GM12878 (cell line): ENCODE measurements at places on chromosomes 16 and 17. TPM values are rescaled to one million over a fixed set of nuclear protein-coding genes. Genes with fewer than 3 reads are reported as not detected.

Gene SMIM5
- polyA plus RNA-seq = 0.05 and 0.11 TPM in 2 replicates

Gene VMO1
- not detected in 2 replicates for polyA plus RNA-seq

Gene KCNG4
- polyA plus RNA-seq = not detected in 2 replicates

Gene CACNG1
- not detected in 2 replicates for polyA plus RNA-seq

Gene IGF2BP1
- polyA plus RNA-seq = 0.08 and 0.21 TPM in 2 replicates

Gene C16orf96
- not detected in 2 replicates for polyA plus RNA-seq

Gene DPEP1
- polyA plus RNA-seq = not detected in 2 replicates

Gene DPH1
- polyA plus RNA-seq = 17.6 and 19.0 TPM in 2 replicates

Gene ARMC5
- 8.0 and 9.8 TPM in 2 replicates for polyA plus RNA-seq

Gene ITGB4
- polyA plus RNA-seq = 0.18 and 0.20 TPM in 2 replicates

Gene SLC25A10
- 68.6 and 70.2 TPM in 2 replicates for polyA plus RNA-seq

Gene KRTAP17-1
- polyA plus RNA-seq = 0.16 TPM in 1 of 2 replicates, not detected in the other

Gene PRSS21
- 73.4 and 79.4 TPM in 2 replicates for polyA plus RNA-seq

Gene TMEM88
- not detected in 2 replicates for polyA plus RNA-seq

Gene CCL17
- polyA plus RNA-seq = 27.2 and 35.2 TPM in 2 replicates

Gene ZNF652
- 9.6 and 9.7 TPM in 2 replicates for polyA plus RNA-seq

Gene TAC4
- not detected in 2 replicates for polyA plus RNA-seq

- no peak for DNase-seq
These were observed 2.1 kb downstream of the SCARF1 start for GRCh38 chr17:1643293-1643998.

DNA sequence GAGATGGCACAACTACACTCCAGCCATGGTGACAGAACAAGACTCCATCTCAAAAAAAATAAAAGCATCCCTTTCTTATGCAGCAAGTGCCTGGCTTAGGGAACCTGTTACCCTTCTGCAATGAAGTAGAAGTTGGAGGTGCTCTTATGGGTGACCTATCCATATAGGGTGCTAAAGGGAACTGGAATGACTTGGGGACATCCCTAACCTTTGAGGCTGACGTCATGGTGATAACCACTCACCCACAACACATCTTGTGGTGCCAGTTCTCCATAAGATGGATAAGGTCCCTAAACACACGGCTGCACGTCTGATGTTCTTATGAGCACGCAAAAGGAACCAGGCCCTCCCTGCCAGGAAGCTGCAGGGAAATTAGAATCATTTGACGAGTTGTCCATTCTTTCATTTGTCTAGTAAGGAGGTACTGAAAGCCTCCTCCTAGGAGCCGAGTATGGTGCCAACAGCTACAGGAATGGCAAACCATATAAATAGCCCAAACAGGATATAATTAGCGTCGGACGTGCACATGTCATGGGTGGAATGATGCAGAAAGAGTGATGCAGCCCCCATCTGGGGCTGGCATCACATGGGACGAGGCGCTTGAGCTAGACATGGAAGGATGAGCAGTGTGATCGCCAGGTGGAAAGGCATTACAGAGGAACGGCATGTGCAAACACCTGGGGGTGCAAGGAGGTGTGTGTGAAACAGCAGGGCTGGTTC lies 52.5 kb downstream of the ARHGAP27 start:
- no peak for DNase-seq

DNA sequence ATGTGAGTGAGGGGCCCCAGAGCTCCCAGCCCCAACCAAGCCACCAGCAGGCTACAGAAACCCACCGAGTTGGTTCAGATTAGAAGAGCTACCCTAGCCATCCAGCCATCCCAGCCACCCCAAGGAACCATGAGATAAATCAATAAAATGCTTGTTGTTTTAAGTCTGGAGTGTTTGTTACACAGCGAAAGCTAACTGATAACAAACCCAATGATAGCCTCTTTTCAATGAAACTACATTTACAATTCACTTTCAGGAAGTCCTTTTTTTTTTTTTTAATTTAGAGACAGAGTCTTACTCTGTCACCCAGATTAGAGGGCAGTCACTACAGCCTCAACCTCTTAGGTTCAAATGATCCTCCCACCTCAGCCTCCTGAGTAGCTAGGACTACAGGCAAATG lies 215.0 kb upstream of the ZFHX3 start:
- DNase-seq = no peak

DNA sequence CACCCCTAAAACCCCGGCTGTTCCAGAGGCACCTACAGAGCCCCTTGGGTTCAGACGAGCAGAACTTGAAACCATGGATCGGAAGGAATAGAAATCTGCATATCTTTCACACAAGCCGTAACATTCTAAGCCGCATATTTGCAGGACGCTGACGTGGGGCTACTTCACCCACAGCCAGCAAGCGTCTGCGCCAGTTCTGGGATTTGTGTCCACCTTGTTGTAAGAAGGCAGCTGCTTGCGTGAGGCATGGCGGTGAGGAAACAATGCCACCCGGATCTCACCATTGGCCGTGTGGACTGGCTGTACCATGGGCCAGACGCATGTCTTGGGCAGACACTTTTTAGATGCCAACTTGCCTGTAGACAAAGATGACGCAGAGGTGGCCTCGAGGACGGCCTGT lies 34.5 kb downstream of the TNFRSF13B start:
- DNase-seq = no peak

DNA sequence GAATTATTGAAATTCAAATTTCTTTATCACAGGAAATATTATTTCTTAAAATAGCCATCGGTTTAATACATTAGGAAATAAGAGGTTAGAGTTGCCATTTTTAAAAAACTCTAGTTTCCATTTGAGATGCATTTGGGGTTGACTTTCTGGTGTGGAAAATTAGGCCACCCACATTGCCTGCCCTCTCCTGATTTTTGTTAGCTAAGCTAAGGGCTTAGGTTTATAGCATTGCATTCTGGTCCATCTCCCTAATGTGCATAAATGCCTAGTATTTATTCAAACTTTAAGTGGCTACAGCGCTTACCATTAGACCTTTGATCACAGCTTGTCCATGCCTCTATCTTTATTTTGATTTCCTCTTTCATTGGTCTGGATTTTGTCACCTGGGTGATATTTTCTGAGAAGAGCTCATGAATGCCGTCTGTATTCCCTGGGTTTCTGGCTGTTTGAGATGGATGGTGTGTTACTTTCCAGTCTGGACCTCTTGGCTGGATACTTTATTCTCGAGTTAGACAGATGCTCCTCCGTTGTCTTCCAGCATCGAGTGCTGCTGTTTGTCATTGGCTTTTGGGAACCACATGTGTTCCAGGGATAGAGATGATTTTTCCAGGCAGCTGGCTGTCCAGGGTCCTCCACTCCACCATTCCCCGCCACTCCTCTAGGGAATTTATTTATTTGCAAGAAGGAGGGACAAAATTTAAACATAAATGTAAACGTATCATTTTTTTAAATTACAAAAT lies 120.3 kb downstream of the KATNIP start:
- no peak for DNase-seq

- no peak for DNase-seq
These were observed 56.9 kb downstream of the MAP2K6 start for GRCh38 chr17:69471406-69471805.

DNA sequence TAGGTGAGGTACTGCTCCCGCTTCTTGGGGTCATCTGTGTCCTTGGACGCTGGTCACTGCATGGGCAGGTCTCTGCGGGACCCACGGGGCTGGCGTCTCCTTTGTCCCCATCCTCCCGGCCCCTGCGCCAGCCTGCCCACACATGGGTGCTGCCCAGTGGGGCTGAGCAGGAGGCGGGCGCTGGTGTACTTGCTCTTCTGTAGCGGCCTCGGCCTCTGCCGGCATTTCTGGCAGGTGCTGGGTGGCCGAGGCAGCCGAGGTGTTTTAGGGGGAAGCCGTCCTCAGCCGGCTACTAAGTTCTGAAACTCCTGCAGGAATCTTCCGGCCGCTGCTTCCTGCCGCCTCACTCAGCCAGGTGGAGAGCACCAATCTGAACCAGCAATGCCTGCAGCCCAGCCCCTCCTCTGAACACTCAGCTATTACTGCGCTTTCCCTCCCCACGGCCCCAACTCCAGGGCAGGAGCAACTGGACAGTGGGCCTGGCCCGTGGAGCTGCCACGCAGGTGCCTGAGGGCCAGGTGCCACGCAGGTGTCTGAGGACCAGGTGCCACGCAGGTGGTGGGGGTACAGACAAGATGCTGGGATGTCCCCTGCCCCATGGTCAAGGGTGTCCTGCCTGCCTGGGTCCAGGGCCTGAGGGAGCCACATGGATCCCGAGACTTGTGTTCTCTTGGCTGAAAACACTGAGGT lies 10.0 kb downstream of the DECR2 start:
- no peak for DNase-seq

DNA sequence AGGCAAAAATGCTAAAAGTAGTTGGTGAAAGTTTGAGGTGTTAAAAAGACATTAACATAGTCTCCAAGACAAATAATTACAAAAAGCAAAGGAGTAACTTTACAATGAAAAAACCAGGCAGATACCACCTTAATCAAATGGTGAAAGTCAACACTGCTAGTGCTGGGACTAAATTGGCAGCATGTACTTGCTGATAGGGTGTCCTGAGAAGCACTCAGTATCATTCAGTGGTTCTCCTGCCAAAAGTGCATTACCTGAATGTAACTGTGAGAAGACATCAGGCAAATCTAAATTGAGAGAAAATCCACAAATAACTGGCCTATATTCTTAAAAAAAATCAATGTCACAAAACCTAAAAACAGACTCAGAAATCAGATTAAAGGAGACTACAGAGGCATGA lies 8.0 kb downstream of the KIAA0753 start:
- DNase-seq = no peak

GRCh38 chr16:20673071-20673806 lies 24.2 kb downstream of the ACSM1 start:
- no peak for DNase-seq

- DNase-seq = no peak
These were observed 44.9 kb downstream of the MARF1 start for GRCh38 chr16:15597822-15598647.

DNA sequence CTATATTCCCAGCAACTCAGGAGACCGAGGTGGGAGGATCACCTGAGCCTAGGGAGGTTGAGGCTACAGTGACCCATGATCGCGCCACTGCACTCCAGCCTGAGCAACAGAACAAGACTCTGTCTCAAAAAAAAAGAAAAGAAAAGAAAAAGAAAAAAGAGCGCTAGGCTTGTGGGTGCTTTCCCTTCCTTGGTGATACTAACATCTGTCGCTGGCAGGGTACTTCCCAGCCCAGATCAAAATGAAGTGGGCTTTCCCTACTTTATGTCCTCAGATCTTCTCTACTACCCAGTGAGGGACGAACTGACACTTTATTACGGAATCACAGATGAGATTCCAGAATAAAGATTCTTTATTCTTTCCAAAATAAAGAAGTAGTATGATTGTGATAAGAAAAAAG lies 103.8 kb upstream of the NOL11 start:
- DNase-seq = no peak

- no peak for DNase-seq
These were observed 184.5 kb downstream of the NTN1 start for GRCh38 chr17:9205520-9206409.

- DNase-seq = no peak
These were observed 189.7 kb downstream of the AXIN2 start for GRCh38 chr17:65371702-65372101.

- no peak for DNase-seq
These were observed 1.4 kb upstream of the RSKR start for GRCh38 chr17:28615260-28615940.

- DNase-seq = no peak
These were observed 1.2 kb upstream of the PFN1 start for GRCh38 chr17:4949321-4950074.

GRCh38 chr17:73710095-73710592 lies 65.9 kb upstream of the SDK2 start:
- DNase-seq = peak; percentile 5

DNA sequence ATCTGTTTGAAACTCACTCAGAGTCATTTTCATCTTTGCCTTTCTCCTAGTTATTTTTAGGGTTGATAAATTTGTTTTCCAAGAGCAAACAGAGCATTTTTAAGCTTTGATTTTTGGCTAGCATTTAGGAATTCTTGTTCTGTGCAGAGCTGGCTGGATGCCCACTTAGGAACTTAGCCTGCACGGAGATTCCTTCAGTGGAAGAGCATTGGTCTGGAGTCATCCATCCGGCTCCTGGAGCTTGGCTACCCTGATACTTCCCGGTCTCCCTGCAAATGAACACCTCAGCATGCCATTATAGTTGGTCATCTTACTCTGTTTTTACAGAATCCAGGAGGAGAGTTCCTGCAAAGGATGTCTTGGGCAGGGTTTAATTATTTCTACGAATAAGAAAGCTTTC lies 57.1 kb downstream of the SPECC1 start:
- no peak for DNase-seq

DNA sequence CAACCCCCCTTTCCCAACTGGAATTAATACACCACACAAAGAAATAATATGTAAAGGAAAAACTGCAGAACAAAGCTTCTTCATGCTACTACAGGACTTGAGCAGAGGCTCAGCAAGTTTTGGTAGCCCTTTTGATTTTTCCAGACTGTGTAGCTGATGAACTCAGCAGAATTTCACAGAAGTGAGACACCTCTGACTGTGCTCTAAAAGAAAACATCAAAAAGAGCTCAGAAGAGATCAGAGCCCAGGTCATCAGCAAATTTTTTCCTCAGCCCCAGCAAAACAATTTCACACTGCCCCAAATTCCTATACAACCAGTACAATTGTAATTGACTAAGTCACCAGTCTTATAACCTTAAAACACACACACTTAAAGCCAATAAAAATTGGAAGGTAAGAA lies 38.0 kb downstream of the TTC19 start:
- no peak for DNase-seq

GRCh38 chr17:83195330-83196023 lies 116.1 kb downstream of the METRNL start:
- no peak for DNase-seq

DNA sequence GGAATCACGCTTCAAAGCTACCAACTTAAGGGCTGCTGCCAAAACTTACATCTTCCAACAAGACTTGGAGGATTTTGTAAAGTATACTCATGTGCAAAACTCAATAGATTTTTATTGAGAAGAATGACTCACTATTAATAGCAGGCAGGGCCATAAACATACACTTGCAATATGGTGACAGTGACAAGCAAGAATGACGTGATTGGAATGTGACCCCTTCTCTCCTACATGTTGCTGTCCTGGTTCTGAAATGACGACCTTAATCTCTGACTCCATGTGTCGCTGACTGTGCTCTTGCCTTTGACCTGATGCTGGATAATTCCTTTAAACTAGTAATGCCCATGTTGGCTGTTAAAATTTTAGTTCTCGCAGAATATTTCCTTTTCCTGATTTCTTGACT lies 174.5 kb downstream of the PARN start:
- DNase-seq = no peak

- no peak for DNase-seq
These were observed 40.5 kb downstream of the TENT4B start for GRCh38 chr16:50193594-50193993.
